Cerebellum (tissue), 4 donors: ENCODE measurements at places on chromosomes 4 and X. TPM values are rescaled to one million over a fixed set of nuclear protein-coding genes. Genes with fewer than 3 reads are reported as not detected.

DNA sequence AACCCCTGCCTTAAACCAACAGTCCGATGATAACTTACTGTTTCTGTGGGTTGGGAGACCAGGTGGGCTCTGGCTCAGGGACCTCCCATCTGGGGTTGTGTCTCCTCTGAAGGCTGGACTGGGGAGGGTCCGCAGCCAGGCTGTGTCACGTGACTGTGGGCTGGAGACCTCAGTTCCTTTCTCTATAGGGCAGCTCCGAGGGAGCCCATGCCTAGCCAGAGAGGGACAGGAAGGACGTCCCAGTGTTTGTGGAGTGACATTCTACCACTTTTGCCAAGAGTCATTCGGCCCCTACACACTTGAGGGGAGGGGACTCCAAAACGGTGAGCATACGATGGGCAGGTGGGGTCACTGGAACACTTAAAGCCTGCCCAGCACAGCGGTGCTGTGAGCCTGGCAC, 4.5 kb downstream of the PCGF3 start:
- DNase-seq = no peak

The TBC1D8B gene
- 1.6 TPM for total RNA-seq

DNA sequence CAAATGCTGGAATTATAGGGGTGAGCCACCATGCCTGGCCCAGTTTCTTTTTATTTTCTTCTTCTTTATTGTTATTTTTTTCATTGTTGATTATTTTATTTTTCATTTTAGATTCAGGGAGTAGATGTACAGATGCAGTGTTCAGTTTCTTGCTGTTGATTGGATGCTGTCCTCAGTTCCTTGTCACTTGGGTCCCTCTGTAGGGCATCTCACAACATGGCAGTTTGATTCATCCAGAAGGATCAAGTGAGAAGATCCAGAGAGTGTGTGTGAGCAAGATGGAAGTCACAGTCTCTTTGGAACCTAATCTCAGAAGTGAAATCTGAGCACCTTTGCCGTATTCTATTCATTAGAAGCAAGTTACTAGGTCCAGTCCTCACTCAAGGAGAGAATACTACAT, 20.9 kb downstream of the HMGB3 start:
- DNase-seq = no peak

DNA sequence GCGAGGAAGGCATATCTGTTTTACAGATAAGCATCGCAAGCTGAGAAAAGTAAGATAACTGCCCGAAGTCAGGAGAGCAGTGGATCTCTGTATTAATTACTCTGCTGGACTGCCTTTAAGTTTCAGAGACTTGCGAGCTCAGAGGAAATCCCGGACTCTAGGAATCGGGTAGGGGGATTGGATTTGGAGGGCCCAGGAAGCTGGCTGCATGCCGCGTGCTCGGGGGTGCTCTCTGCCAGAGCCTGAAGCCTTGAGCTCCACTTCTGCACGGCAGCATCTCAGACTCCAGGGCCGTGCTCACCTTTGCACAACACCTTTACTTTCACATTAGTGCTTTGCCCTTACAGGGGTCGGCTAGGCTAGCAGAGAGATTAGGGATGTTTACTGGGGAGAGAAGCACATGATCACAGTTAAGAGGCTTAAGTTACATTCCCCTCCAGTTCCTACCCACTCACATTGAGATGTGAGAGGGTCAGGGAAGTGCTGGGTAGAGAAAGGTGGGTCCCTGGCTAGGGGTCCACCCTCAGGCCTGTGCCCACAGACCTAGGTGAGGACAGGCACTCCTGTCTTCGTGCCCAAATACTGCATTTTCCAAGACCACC, 57.0 kb downstream of the TRIML1 start:
- no peak for DNase-seq

DNA sequence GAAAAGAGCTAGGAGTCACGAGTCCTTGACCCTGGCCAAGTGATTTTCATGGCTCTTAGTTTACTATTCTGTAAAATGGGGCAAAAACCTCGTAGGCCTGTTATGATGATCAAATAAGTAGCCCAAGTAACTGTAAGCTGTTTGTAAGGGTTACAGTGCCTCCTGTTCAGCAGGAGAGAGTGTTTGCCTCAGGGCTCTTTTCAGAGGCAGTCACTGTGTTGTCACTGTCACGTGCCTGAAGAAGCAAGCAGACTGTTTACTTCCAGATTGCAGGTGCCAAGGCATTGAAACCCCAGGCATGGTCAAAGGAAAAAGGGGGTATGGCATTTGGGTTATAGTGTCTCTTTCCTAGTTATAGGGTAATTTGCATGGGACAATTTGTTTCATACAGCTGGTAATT, 4.5 kb downstream of the RAB39B start:
- no peak for DNase-seq

The CT83 gene
- not detected for total RNA-seq

The KDM5C gene
- total RNA-seq = 105 TPM

The VCX3B gene
- total RNA-seq = not detected
